ENCODE measurements at places on chromosomes 2 and 18.

- DNase-seq, result no peak
Observed at GRCh38 chr2:58645017-58645416, 403.9 kb upstream of the FANCL start.

- DNase-seq, result no peak
Observed at GRCh38 chr2:192407692-192408091, 213.0 kb upstream of the TMEFF2 start.

- DNase-seq, result no peak
Observed at GRCh38 chr2:218465987-218466633, 47.2 kb downstream of the VIL1 start.

- no peak for DNase-seq
Observed at GRCh38 chr2:204027091-204027490, 90.5 kb downstream of the ICOS start.

GRCh38 chr2:240840435-240841060 is 20.5 kb upstream of the KIF1A start:
- no peak for DNase-seq

DNA sequence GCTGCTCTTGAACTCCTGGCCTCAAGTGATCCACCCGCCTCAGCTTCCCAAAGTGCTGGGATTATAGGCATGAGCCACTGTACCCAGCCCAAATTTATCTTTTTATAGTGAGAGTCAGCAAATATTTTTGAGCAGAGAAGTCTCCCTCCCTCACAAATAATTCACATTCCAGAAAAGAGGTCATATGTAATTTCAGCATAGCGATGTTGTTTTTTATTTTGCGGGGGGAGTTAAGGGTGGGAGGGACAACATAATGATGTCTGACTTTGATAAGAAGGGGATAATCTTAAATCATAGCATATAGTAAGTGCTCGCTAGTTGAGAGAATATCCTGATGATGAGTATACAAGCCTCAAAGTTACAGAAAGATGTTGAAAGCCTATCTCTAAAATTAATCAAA is 1090.2 kb upstream of the ACVR2A start:
- no peak for DNase-seq

DNA sequence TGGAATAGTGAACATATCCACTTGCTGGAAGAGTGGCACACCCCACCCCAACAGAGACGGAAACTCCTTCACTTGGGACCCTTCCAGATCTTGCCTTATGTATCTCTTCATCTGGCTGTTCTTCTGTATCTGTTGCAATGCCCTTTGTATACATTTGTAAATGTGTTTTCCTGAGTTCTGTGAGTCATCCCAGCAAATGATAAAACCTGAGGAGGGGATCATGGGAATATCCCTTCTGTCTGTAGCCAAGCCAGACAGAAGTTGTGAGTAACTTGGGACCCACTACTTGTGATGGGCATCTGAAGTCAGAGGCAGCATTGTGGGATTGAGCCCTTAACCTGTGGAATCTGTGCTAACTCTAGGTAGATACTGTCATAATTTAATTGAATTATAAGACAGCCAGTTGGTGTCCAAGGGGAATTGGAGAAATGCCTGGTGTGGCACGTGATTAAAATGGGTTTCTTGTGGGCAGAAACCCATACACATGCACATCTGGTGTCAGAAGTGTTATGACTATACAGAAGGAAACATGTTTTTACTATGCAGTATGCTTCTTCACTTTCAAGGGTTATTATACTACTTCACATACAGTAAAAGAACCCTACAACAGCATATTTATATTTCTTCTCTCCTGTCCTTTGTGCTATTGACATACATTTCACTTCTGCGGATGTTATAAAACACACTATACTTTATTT is 32.3 kb upstream of the TMEM247 start:
- no peak for DNase-seq

DNA sequence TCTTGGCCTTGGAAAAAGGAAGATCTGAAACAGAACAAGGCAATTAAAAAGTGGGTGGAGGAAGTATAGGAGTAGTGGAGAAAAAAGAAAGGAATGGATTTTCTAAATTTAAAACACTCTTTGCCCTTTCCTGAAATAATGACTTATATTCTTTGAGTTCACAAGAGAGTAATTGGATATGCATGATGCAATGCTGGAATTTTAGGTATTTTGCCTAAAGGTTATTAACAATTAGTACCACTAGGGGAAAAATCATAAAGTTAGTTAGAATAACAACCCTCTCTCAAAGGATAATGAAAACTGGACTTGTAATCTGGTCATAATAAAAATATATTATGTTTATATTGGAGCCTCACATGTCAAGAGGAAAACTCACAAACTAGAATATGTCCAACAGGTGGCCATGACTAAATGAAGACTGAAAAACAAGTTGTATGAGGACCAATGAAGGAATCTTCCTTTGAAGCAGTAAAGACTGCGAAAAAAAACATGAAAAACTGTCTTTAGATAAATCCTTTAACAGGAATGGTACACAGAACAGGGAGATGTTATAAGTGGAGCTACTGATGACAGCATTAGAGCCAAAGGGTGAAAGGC is 281.8 kb downstream of the NCKAP5 start:
- no peak for DNase-seq

DNA sequence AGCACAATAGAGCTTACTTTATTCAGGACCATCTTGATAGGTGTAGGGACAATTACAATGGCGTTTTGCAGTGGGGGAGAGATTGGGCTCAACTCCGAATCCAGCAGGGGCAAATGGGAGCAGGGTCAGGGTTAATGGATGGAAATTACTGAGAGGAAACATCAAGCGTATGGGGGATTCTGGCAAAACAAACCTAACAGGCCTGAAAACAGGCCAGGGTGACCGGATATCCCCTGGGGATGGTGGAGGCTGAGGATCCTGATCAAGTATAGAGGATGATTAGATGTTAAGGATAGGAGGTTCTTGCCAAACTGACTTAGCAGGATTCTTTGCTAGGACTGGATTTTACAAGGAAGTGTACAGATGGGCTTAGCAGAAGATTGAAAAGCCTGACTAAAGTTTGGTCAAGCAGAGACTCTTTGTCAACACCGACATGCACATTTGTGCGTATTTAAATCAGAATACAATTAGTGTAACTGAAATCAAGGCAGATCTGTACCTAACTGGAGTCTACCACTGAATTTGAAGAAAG is 54.5 kb upstream of the GPR45 start:
- DNase-seq, result no peak

GRCh38 chr2:15663802-15664201 is 72.1 kb downstream of the DDX1 start:
- no peak for DNase-seq

- DNase-seq, result no peak
Observed at GRCh38 chr2:212548455-212548819, 9.8 kb upstream of the ERBB4 start.

DNA sequence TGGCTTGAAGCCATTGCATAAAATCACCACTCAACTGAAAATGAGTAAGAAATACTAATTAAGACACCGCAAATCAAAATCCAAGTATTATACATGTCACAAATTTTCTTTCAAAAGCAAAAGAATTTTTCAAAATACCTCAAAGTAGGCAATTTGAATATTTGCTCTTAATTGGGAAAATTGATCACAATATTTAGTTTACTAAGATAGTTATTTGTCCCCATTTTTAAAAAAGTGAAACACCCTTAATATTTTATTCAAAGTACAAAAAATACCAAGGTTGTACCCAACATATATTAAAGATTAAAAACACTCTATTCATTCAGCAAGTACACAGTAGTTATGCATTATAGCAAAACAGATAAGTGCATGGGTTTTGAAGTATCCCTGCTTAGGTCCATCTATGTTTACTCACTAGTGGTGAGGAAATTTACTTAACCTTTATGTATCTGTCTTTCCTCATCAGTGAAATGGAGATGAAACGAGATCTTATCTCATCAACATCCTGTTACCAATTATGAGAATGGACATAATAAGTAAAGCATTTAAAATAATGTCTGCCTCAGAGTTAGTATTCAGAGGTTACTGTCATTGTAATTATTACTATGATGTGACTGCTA is 35.1 kb downstream of the VPS54 start:
- DNase-seq, result no peak

- no peak for DNase-seq
Observed at GRCh38 chr2:178193496-178193822, 853 bp upstream of the OSBPL6 start.

- no peak for DNase-seq
Observed at GRCh38 chr2:3493615-3494007, 25.7 kb downstream of the ADI1 start.

GRCh38 chr2:230564805-230565779 is 147.6 kb upstream of the CAB39 start:
- no peak for DNase-seq

GRCh38 chr2:108029912-108030311 is 43.6 kb downstream of the SLC5A7 start:
- DNase-seq, result no peak

- no peak for DNase-seq
Observed at GRCh38 chr2:229910832-229911412, 10.9 kb downstream of the TRIP12 start.

DNA sequence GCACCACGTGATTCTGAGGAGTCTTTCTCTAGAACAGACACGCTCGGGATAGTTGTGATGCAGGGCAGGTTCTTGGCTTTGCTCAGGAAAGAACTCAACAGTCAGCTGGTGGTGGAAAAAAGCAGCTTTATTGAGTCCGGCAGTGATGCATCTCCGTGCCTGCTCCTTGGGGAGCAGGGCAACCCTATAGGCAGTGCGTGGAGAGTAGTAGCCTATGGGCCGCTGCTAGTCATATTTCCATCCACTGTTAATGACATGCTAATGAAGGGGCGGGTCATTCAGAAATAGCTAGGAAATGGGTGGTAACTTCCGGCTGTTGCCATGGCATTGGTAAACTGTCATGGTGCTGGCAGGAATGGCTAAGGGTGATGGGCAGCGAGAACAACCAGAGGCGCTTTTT is 11.6 kb upstream of the ACKR3 start:
- no peak for DNase-seq

GRCh38 chr2:163775304-163775703 is 39.5 kb upstream of the FIGN start:
- DNase-seq, result no peak

DNA sequence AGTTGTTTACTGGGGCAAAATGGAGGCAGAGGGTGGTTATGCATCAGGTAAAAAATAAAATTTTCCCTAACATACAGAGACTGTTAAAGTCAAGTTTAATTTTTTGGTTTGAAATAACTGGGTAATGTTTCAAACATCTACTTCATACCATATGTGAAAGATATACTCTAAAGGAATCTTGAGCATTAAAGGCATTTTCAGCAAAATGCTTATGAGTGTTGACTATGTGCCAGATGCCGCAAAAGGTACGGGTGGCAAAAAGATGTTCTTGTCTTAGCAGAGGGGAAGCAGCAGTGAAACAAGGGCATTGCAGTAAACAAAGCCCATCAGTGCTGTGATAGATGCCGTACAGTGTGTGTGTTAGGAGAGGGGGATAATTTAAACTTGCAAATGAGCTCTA is 263.1 kb upstream of the ID2 start:
- DNase-seq, result no peak

- no peak for DNase-seq
Observed at GRCh38 chr2:88658326-88658725, 31.1 kb upstream of the EIF2AK3 start.

DNA sequence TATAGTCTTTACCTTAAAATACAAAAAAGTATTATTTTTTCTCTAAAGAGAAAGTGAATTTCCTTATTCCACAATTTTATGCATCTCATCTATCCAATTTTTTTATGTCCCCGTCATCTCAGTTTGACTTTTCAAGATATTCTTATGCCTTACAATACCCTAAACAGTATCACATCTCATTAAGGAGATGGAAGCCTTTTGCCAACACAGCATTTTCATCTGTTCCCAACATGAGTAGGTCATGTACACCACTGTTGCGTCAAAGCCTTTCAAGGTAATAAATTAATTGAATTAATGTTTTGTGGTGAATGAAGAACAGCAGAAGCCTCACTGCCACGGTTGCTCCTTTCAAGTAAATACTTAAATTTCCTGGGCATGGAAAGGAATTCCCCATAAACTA is 299.4 kb downstream of the EPHA4 start:
- DNase-seq, result no peak

- no peak for DNase-seq
Observed at GRCh38 chr2:160229591-160229990, 29.5 kb upstream of the ITGB6 start.

GRCh38 chr2:6905668-6906067 is 11.5 kb upstream of the RNF144A start:
- no peak for DNase-seq

DNA sequence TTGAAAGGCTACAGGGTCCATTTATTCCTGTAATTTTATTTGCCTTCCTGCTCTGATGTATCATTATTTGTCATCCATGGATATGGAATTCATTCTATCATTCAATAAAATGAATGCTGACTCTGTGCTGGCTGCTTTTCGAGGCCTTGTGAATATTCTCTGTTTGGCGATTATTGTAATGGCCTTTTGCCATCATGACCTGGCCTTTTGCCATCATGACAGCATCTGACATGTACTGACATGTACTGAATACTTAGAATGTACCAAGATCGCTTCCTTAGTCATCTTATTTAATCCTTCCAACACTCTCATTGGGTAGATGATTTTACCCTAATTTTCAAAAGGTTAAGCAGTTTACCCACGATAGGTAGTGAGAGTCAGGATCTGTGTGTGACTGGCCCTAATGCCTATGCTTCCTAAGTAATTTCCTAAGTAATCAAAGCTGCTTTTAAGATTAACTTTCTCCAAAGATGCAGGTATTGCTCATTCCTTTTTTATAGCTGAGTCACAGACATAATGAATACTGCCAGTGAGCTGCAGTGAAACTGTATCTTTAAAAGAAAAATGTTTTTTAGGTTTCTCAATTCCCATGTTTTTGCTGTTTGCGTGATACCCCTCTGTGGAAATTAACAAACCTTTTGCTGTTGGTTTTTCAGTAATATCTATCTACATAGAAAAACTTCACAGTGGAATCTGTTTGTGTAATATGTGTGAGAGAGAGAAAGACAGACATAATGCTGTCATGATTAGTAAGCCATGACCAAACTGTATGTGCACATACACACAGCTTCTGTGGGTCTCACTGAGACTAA is 127.8 kb downstream of the CERS6 start:
- no peak for DNase-seq

GRCh38 chr2:209533391-209533790 is 109.5 kb downstream of the MAP2 start:
- DNase-seq, result no peak
